ENCODE measurements at places on chromosomes 4 and X. TPM values are rescaled to one million over a fixed set of nuclear protein-coding genes. Genes with fewer than 3 reads are reported as not detected.

DNA sequence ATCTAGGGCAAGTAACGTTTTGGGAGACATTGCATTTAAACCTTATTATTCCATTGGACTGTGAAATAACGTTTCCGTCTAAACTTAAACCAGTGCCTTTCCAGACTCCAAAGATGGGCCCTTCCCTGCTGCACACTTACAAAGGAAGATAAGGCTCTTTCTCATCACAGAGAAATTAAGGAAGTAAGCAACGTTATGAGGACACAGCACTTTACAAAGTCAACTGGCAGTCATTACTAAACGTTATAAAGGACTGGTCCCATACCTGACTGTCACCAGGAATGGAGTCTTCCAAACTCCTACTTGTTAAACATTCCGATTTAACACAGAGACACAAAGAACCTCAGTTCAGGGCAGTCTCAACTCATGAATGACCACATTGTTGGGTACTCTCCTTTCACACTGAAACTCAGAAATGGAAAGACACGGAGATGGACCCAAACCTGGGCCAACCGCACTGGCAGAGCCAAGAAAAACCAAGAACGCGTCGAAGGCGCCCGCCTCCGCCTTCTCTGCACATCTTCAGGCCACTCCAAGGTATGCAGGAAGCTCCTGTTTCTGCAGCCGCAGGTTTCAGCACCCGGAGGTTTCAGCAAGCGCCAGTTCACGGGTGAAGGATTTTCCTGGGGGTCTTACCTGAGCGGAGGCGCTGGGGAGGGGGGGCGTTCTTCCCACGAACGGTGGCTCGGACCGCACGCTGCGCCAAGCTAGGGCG is 670 bp downstream of the PAPSS1 start:
- peak; percentile 74 for DNase-seq

GRCh38 chr4:182510836-182511235 is 267.6 kb downstream of the TENM3 start:
- no peak for DNase-seq

DNA sequence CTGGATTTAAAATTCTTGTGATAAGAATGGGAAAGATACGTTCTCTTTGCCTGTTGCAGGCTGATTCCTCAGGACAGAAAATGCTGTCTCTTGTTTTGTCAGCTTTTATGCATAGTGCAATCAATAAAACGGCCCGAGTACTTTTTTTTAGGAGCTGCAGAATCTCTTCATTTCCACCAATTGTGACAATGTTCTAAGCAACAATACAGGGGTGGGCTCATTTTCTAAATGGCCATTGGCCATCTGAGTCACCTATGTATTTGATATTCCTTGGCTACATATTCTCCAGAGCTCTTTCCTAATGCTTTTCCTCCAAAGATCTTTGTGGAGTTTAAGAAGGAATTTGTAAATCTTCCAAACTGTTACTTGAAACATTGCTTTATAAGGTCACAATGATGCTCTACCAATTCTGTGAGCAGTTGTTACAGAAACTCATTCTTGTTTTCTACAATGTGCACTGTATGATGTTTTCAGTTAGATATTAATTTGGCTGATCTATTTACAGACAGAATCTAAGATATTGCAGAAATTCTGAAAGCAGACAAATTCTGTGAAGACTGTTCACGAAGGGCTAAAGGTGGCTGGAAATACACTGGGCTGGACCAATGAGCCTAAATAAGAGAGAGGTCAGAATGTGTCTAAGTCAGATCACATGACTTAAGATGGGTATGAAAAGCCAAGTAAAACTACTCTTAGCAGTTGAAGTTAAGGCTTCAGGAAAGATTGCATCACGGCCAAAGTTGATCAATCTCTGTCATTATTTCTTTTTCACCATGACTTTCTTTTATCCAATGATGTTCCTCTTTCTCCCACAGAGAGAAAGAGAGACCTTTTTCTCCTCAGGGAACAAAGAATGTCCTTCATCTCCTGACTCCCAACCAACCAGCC is 33.4 kb downstream of the TAPT1 start:
- no peak for DNase-seq

DNA sequence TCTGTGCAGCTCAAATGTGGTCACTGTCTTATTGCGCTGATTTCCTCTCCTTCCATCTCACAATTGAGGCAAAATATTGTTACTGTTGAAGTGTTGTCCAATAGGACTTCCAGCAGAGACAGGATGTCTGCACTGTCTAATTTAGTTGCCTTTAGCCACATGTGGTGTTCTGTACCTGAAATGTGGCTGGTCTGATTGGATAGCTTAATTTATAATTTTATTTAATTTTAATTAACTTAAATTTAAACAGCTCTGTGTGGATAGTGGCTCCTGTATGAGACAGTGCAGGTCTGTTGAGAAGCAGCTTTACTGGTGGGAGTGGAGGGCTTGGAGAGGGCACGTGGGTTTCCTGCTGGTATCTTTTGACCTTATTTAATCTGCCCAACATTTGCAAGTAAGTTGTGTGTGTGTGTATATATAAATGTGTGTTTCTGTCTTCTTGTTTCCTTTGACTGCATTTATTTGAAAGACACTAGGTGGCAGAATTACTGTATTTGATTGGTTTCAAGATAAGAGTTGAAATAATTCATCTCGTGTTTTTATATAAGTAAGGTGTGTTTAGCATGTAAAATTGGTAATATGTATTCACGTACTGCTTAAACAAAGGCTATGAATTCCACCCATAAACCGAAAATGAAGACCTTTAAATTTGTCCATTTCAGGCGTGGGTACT is 55.3 kb upstream of the MSANTD1 start:
- peak; percentile 52 for DNase-seq

DNA sequence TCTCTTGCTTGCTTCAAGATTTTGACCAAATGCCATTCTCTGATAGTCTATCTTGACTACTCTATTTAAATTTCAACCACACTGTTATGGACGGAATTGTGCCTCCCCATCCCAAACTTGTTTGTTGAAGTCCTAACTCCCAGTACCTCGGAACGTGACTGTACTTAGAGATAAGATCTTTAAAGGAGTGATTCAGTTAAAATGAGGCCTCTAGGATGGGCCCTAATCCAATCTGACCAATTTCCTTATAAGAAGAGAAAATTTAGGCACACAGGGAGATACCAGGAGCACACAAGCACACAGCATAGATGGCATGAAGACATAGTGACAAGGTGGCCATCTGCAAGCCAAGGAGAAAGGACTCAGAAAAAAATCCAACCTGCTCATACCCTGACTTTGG is 269.9 kb downstream of the KCNIP4 start:
- DNase-seq, result no peak

- DNase-seq, result no peak
These were observed 84.0 kb downstream of the RTL9 start for GRCh38 chrX:110442635-110443034.

DNA sequence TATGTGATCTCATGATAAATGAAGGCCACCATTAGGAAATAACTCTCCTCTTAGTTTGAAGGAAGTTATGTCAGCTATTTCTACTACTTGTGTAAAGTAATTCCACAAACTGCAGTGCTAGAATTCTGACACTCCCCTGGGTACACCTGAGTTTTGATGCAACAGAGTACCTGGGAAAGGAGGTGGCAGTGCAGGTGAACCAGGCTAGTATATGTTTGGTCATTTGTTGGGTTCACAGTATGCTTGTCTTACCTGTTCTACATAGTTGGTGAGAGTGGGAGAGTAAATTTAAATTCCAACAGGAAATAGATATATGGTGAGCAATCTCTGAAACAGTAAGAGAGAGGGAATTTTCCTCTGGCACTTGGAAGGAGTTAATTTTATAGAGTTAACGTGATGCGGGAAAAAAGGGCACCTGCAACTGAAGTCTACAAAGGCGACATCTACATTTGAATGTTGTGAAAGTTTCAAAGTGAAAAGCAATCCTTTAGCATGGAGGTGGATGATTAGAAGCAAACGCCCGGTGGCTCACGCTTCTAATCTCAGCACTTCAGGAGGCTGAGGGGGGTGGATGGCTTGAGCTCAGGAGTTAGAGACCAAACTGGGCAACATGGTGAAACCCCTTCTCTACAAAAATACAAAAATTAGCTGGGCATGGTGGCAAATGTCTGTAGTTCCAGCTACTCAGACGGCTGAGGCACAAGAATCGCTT is 8.3 kb upstream of the SLC10A6 start:
- DNase-seq, result no peak

DNA sequence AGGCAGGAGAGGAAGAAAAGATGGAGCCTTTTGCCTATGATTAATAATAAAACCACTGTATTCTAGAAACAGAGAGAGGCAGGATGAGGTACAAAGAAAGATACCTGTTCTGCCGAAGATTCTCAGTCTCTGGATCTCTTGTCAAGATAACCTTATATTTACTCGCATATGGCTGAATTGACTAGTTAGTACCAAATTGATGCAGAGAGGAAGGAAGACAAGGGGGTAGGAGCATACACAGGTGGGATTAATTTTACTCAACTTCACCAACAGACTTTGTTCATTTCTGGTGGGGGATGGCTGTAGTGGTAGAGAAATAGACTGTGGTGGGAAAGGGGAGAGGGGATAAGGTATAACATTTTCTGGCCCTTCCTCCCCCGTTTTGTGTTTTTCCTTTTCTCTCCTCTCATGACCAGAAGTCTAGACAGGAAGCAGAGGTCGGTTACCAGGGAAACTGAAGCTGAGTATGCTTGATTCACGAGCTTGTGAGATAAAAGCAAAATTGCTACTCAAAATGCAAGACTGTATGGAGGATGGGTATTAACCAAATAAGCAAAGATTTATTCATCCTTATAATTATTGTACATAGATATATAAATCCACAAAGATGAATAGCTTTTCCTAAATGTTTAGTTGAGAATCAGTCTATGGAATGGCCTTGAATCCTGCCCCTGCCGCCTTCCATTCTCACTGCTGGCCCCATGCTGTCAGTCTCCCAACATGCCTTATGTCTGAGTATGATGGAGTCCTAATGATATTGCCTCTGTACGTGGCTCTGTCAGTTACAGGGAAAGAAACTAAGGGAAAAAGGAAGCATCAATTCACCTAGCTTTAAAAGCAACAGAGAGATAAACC is 17.8 kb upstream of the PAGE2B start:
- peak; percentile 65 for DNase-seq

DNA sequence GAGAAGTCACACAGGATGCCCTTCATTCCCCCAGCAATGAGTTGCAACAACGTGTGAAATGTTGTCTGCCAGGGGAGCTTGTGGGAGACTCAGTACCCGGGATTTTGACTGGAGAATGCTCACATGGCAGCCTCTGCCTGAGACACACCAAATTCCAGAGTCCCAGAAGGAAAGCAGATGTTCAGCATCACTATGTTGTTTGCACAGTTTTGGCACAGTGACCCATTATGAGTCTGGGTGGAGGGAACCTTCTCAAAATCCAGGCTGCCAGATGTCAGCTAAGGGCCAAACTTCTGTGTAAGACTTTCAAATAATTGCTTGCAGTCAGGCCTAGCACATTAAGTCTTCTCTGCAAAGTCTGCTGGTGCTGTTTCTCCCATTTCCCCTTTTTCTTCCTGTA is 1029.7 kb upstream of the TENM3 start:
- no peak for DNase-seq

- no peak for DNase-seq
These were observed 157.9 kb downstream of the DHRSX start for GRCh38 chrX:2342874-2343273.

DNA sequence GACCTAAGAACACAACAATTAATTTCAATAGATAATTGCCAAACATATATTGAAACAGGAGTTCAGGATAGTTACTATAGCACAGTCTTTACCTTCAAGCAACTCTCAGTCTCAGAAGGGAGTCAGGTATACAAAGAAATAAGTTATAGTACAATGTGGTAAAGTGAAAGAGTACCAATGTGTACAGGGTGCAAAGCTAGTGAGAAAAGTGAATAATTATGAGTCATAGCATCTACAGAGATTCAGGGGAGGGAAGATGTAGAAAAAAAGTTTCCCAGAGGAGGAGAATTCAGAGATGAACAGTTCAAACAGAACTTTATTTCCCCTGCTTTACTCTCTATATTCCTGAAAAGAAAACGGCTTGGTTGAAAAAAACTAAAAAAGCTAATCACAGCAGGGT is 22.7 kb upstream of the DKK2 start:
- no peak for DNase-seq

- DNase-seq, result no peak
These were observed 38.0 kb downstream of the PI4K2B start for GRCh38 chr4:25271866-25272265.

GRCh38 chr4:71711985-71712348 is 71.9 kb downstream of the GC start:
- DNase-seq, result no peak

DNA sequence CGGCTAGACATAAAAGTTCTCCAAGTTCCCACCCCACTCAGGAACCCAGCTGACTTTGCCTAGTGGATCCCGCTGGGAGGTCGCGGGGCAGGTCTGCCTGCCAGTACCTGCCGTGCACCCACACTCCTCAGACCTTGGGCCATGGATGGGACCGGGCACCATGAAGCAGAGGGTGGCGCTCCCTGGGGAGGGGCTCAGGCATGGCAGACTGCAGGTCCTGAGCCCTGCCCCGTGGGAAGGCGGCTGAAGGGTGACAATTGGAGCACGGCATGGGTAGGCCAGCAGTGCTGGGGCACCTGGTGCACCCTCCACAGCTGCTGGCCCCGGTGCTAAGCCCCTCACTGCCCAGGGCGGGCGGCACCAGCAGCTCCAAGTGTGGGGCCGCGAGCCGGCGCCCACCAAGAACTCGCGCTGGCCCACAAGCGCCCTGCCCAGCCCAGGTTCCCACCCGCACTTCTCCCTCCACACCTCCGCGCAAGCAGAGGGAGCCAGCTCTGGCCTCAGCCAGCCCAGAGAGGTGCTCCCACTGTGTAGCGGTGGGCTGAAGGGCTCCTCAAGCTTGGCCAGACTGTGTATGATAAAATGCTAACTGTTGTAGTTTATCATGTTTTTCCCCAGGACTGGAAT is 63.1 kb downstream of the UGT2A2 start:
- no peak for DNase-seq

DNA sequence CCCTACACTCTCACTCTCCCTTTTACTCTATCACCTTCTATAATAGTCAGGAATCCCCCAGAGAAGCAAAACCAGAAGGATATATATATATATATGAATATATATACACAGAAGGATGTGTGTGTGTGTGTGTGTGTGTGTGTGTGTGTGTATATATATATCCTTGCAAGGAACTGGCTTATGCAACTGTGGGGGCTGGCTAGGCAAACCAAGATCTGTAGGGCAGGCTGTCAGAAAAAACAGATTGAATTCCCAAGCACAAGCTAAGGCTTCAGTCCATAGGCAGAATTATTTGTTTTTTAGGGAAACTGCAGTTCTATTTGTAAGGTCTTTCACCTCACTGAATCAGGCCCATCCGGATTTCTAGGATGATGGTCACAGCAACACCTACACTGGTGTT is 13.0 kb upstream of the KLHL2 start:
- no peak for DNase-seq

GRCh38 chrX:10126044-10126443 is 30.7 kb upstream of the CLCN4 start:
- DNase-seq, result no peak

ESX1 gene
- not detected for polyA plus RNA-seq

PIR gene
- 21.9 TPM for polyA plus RNA-seq

MAGEA9B gene
- polyA plus RNA-seq, result not detected

FAM199X gene
- polyA plus RNA-seq, result 8.4 TPM

MAGEB3 gene
- not detected for polyA plus RNA-seq

CXCL1 gene
- polyA plus RNA-seq, result 1.4 TPM

PABPC1L2A gene
- polyA plus RNA-seq, result 2.7 TPM

LRP2BP gene
- 0.70 TPM for polyA plus RNA-seq

EXOC1L gene
- polyA plus RNA-seq, result not detected

MSANTD1 gene
- polyA plus RNA-seq, result 0.51 TPM
